ENCODE measurements at places on chromosomes 16 and 17.

DNA sequence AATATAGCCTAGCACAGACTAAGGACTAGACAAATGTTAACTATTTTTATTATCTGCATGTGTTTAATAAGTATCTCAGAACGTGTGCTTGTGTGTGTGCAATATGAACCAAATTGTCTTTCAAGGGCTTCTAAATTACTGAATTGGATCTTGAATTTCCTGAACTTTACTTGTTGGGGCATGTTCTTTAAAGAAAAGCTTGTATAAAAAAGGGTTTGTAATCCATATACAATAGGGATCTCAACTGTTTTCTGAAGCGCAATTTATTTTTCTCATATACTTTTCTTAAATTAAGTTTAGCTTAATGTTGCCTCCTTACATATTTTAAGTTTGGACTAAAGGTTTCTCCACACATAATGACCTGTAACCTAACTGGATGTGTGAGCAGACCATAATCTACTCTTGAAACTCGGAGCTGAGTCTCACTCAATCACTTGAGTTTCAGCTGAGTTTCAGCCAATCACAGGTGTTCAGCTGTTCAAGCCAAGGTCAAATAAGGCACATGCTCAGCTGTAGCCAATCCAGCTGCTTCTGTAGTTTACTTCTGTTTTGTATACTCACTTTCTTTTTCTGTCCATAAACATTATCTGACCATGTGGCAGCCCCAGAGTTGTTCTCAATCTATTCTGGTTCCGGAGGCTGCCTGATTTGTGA, 72.3 kb downstream of the CDK5R1 start:
- DNase-seq: no peak

DNA sequence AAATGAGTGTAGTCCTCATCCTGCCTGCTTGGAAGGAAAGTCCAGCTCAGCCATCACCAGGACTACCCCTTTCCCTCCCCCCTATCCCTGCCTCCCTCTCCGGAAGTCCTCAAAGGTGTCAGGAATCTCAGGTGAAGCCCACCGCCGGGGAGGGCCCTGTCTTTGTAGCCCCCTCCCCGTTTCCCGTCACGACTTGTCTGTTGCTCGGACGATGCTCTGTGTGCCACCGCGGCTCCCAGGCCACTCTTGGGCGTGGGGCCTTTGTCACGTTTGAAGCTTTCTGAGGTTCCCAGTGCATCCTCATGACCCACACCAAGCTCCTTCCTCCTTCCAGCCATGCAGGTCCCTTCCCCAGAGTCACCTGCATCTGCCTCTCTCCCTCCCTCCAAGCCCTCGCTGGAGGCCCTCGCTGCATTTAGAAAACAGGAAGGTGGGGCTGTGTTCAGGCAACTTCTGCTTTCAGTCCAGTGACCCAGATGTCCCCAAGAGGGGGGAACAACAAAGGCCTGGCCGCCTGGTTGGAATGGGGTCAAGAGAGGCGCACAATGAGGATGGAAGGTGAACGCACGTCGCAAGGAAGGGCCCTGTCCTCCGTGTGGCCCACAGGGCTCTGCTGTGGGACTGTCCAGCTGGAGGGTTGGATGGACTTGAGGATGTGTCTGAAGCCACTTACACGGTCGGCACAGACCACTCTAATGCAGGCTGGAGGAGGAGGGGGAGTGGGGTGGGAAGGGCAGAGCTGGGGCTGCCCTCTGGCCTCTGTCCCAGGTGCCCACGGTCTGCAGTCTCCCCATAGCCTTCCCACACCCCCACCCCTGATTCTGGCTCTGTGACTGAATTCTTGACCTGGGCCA, 59.9 kb downstream of the OR1D5 start:
- no peak for DNase-seq

GRCh38 chr16:89472711-89473075, 17.7 kb downstream of the ANKRD11 start:
- DNase-seq: no peak

- no peak for DNase-seq
These were observed 394.8 kb downstream of the SLC39A11 start for GRCh38 chr17:72697602-72698146.

GRCh38 chr16:60181536-60181935, 1447.4 kb upstream of the GOT2 start:
- DNase-seq: no peak

DNA sequence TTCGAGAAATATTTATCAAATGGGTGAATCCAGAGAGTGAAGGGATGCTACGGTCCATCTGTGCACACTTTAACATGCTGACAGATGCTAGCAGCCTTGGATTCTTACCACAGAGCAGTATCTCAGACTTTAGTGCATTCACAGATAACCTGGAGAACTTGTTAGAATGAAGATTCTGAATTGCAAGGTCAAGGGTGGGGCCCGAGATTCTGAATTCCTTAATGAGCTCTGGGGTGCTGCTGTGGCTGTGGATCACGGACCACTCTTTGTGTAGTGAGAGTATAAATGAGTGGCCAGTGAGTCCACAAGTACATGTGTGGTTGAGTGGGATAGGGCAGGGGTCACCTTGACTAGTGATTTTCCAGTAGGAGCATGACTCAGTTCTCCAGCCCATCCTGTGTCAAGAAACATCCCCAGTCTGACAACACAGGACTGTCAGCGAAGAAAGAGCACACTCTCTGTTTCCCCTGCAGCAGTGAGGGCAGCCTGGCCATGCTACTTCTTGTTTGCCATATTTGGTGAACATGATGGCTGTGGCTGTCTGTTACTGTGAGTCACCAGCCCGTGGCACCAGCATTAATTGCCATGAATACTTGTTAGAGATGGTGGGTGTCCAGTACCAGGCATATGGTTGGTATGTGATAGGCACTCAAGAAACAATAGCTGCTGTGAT, 13.0 kb upstream of the SALL1 start:
- no peak for DNase-seq
